Renal pelvis (tissue), 12 donors: ENCODE measurements at places on chromosomes 2 and 18. TPM values are rescaled to one million over a fixed set of nuclear protein-coding genes. Genes with fewer than 3 reads are reported as not detected.
A peak's percentile ranks its signal among the peaks of the same experiment; 100 is the strongest.

DNA sequence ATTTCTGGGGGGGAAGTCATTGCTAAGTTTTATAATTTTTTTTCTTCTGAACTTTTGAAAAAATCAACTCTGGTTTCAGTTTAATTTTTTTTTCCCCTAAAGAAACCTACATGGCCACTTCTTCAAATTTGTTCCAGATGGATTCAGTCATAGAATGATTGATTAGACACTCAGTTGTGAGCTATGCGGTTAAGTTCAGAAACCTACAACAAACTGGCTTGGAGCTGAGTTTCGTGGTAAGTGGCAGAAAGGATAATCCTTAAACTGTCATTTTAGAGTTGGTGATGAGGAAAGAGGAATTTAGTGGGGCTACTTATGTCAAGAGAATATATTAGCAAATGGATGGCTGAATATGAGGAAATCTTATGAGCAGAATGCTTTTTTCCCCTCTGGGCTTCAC is 23.7 kb downstream of the EFEMP1 start:
- DNase-seq: no peak

DNA sequence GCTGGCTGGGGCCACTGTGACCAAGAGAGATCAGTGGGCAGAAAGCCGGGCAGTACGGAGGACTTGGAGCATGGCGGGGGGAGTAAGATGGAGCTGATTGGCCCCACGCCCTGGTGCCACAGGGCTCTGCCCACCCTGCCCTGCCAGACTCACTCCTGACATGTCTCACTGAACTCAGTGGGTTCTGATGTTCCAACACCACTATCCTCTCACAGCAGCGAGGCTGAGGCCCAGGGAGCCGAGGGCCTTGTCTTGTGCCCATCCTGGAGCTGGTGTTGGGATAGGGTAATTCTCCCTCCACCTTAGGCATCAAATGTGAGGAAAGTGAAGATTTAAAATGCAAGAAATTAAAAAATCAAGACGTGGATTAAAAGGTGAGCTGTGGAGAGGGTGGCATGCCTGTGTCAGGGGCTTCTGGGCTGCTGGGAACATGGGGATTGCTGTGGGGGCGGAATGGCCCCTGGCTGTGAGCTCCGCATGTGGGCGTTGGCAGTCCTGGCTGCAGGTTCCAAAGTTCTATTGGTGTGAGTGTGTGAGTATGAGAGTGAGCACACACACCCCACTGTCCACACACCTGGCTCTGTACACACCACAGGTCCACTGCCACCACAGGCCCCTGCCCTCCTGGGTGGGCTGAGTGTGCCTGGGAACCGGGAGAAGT is 283.5 kb upstream of the HS6ST1 start:
- no peak for DNase-seq

DNA sequence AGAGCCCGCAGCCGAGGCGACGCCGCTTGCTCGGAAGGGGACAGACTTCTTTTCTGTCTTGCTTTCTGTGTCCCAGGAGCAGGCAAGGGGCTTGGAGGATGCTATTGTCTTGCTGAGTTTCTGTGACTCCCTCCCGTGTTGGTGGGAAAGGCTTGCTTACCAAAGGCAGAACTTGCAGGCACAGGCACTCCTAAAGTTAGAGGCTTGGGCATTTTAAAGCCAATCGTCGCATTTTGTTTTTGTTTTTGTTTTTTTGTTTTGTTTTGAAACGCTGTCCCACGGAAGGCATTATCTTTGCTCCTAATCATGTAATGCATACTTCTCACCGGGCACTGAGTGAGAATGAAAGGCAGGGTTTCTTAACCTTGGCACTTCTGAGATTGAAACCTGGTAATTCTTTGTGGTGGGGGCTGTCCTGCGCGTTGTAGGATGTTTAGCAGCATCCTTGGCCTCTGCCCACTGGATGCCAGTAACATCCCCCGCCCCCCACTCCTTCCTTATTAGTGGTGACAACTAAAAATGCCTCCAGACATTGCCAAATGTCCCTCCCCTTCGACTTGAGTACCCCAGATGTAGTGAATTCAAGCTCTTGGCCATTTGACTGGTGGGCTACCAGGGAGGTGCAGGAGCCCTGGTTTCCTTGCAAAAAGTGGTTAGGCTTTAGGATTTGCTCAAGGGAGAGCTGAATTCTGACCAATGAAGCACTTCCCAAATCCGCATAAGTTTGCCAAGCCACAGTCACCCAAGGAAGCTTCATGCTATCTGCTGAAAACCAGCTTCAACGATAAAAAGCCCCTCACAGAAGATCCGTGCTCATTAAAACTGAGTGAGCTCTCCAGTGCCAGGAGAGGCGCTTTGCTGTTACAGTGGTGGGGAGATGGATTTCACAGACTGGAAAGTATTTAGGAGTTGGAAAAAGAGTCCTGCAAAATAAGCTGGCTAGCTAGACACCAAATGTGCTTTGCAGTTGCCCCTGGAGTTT is 1.2 kb downstream of the ANTXR1 start:
- peak; percentile 35 for DNase-seq

KCNF1 gene
- 1.3 TPM for polyA plus RNA-seq

DNA sequence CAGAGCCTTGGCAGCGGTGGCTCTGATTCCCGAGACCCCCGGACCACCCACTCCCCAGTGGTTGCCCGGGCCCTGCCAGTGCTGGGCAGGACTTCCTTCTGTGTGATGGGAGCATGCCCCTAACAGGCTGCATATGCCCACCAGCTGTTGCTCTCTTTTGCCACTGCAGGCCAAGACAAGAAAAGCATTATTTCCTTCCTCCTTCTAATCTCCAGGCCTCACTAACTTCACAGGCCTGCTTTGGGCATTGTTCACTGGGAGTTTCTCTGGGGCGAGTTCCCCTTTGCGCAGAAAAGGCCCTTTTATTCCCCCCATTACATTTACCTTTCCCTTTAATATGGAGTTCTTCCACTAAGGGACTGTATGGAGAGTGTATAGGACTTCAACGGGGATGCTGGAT is 249.1 kb upstream of the SIX2 start:
- no peak for DNase-seq

SP140 gene
- 1.8 TPM for polyA plus RNA-seq

DNA sequence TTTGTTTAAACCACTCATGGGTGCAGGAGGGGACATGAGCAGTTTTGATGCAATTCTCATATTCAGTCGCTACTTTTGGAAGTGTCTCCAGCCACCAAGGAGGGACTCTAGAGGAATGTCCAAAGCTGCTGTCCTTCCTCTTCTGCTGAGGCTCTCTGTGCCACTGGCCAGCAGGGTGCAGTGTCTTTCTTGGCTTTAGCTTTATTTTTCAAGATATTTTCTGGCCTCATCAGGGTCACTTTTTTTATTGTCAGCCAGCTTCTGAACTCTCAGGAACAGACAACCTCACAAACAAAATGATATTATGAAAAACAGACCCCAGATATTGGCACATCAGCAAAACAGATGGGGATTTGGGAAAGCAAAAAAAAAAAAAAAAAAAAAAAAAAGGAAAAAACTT is 289.3 kb upstream of the ZSWIM2 start:
- DNase-seq: no peak

- DNase-seq: no peak
These were observed 186.6 kb downstream of the GBX2 start for GRCh38 chr2:235981631-235982030.

SOX11 gene
- 18.4 TPM for polyA plus RNA-seq

TRABD2A gene
- 0.36 TPM for polyA plus RNA-seq

DUSP19 gene
- 4.2 TPM for polyA plus RNA-seq

DNA sequence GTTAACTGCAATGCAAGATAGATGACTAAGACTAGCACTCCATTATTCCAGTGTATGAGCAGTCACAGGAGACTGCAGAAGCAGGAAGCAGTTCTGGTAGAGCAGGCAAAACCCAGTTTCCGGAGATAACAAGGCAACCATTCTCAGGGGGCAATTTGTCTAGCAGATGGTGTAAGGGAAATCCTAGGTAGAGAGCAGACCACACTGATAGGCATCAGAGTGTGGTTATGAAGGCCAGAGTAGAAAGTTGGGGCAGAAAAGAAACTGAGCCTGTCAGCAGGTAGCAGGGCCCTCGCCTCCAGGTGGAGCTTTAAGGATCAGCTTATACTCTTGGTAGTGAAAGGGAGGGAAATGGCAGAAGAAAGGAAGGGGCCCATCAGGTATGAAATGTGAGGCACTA is 164.4 kb downstream of the PDE11A start:
- no peak for DNase-seq

GRCh38 chr2:59713577-59713976 is 839.9 kb downstream of the BCL11A start:
- no peak for DNase-seq

GRCh38 chr2:168174756-168175155 is 72.6 kb downstream of the STK39 start:
- DNase-seq: no peak

DNA sequence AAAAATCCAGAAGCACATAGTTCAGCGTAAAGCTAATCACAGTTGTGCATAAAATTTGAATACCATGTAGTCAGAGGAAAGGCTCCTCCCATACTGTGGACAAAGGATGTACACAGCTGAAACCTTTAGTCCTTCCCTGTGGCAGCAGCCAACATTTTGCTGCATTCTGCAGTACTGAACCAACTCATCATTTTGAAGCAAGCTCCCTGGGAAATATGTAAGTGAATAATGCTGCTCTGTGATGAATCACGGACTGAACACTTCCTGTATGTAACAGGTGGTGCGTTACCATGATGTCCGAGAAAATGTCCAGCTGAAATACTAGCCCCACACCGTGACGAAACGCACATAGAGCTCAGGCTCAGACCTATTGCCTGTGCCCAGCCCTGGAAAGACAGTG is 421.1 kb upstream of the RAB12 start:
- DNase-seq: no peak

REG1B gene
- polyA plus RNA-seq: not detected

DNA sequence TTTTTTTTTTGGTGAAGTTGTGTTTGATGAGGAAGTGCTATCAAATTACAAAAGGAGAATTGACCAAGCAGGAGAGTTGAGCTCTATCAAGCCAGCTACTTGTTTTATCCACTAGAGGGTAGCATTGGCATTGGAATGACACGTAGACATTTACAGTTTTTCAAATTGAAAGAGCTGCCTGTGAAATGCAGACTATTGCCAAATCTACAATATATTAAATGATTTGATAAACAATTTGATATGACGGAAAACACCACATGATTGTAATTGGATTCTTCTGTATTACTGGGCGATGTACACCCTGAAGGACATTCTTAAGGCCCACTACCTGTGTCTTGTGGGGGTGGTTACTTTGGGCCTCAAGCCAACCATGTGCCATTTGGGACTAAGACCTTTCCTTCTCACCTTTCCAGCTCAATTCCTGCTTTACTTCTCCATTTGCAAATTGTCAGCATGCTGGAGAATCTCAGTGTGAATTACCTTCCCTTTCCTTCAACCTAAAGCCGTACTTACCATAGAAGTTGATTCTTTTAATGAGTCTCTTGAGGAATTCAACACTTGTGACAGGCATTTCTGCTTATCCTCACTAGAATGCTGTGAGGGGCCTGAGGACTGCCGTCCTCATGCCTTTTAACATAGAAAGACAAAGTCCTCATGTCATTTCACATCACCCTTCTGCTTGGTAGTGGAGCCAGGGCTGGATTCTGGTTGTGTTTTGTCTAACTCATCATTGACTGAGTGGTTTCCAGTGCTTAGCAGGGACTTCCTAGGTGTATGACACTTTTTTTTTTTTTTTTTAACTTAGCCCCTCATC is 134.8 kb upstream of the THUMPD2 start:
- peak; percentile 83 for DNase-seq

GRCh38 chr2:148720501-148721001 is 76.0 kb downstream of the EPC2 start:
- peak; percentile 5 for DNase-seq

- no peak for DNase-seq
These were observed 47.8 kb upstream of the SLC4A10 start for GRCh38 chr2:161576421-161576820.

PSMD1 gene
- 88.1 TPM for polyA plus RNA-seq

DNA sequence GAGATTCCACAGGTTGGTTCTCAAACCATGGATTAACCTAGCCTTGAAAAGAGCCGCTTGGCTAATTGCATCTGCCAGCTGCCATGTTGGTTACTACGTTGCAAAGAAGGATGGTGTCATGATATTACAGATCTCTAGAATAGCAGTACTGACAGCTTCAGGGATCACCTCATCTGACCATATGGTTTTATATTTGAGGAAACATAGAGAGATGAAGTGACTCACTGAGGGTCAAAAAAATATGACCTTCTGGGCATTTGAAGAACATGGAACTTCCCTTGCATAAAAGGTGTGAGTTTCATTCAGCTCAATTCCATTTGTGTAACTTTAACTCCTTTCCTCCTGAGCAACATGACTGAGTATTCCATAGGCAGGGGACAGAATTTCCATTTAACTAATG is 242.3 kb downstream of the SETBP1 start:
- no peak for DNase-seq

- no peak for DNase-seq
These were observed 10.7 kb downstream of the DBI start for GRCh38 chr2:119377294-119377992.

FMNL2 gene
- 102 TPM for polyA plus RNA-seq

MC5R gene
- 0.28 TPM for polyA plus RNA-seq

- DNase-seq: no peak
These were observed 9.8 kb upstream of the EPG5 start for GRCh38 chr18:45976974-45977373.

DNA sequence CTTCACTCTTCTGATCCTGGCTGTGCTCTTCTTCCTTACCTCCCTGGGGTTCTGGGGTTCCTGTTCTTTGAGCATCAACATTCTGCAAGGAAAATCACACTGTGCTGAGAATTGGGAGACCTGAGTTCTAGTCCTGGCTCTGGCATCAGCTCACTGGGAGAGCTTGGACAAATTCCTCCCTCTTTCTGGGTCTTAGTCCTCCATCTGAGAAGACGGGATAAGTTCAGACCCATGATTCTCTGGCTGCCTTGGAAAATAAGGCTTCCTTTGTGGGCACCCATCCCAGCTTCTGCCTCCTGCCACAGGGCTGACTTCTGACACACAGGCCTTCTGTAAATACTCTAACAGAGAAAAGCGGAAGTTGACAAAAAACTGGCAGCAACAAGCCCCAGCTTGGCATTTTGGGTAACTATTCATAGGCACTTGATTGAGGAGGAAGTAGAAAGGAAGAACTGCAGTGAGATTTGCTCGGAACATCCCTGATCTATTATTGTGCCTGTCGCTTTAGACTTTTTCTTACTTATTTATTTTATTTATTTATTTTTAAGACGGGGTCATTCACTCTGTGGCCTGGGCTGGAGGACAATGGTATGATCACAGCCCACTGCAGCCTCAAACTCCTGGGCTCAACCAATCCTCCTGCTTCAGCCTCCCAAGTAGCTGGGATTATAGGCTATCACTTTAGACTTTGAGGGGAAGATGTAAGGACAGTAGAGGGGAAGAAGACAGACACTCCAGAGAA is 7.9 kb downstream of the PCBP1 start:
- DNase-seq: no peak
